ENCODE measurements at places on chromosomes 4 and X.

GRCh38 chrX:46461660-46462191 lies 83.5 kb downstream of the ZNF674 start:
- DNase-seq: no peak

DNA sequence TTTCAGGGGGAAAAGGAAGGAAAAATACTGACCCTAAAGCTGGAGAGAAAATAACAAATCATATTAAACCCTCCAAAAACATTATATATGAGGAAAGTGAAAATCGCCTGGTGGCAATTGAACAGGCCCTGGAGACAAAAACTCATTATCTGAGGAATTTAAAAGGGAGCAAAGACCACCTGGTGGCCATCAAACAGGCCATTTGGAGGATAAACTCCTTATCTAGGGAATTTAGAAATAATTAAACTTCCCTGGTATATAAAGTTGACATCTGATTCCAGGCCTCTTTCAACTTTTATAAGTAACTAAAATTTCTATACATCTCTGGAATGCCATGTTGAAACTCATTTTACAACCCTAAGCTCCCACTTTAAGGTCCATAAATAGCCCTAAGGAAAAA lies 35.2 kb downstream of the CHM start:
- DNase-seq: no peak

GRCh38 chrX:112341598-112341997 lies 259.0 kb upstream of the TRPC5 start:
- no peak for DNase-seq

- DNase-seq: no peak
Measured at GRCh38 chr4:37936889-37937498, 23.2 kb upstream of the PTTG2 start.

DNA sequence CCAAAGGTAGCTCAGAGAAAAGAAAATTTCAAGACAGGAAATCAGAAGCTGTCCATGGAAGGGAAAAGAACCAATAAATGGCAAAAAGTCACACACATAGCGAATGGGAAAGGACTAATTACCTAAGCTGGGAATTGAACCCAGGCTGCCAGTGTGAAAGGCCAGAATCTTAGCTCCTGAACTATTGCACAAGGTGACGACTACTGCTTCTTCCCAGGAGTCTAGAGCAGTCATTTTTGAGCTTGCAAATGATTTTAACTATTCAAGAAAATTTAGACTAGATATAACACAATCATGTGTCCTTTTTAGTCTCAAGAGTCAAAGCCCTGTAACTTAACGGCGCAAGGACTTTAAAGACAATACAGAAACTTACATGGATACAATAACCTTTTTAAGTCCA lies 34.1 kb upstream of the ZNF81 start:
- DNase-seq: no peak

GRCh38 chr4:165199722-165200121 lies 7.6 kb upstream of the KLHL2 start:
- DNase-seq: no peak

GRCh38 chr4:151921386-151921785 lies 160.6 kb upstream of the GATB start:
- no peak for DNase-seq

DNA sequence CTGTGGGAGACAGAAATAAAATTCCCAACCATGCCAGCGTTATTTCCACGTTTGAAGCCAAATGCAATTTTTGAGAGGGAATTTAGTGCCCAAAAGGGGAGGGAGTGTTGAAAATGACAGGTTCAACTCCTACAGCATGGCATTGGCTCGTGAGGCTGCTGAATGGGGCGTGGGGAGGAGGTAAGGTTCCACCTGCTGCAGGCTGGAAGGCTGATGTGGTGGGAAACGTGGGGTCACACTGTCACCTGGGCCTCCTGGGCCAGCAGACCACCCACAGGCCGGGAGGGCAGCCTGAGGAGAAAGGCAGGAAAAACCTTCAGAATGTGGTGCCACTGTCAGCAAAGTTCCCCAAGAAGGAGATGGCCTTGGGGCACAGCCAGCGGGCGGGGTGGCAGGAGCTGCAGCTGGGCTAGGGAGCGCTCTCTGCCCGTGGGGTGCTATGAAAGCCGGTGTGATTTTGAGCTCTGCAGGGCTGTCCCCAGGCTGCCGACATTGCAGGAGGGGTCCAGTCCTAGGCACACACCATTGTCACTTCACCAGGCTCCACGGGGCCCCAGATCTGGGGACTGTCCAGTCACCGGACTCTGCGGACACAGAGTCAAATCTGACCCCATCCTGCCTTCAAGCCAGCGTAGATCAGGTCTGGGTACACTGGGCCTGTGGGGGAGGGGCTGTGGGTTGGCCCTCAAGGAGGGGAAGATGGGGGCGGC lies 19.6 kb downstream of the MSANTD1 start:
- DNase-seq: no peak

- no peak for DNase-seq
Measured at GRCh38 chr4:3290476-3290875, 2.3 kb upstream of the RGS12 start.

DNA sequence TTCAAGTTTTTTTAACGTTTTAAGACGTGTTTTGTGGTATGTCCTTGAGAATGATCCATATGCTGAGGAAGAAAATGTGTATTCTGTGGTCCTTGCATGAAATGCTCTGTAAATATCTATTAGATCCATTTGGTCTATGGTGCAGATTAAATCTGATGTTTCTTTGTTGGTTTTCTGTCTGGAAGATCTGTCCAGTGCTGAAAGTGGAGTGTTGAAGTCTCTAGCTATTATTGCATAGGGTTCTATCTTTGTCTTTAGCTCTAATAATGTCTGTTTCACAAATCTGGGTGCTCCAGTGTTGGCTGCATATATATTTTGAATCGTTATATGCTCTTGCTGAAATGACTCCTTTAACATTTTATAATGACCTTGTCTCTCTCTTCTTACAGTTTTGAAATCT lies 122.5 kb downstream of the RPA4 start:
- no peak for DNase-seq

GRCh38 chrX:103253608-103254007 lies 1.3 kb downstream of the TCEAL8 start:
- no peak for DNase-seq

DNA sequence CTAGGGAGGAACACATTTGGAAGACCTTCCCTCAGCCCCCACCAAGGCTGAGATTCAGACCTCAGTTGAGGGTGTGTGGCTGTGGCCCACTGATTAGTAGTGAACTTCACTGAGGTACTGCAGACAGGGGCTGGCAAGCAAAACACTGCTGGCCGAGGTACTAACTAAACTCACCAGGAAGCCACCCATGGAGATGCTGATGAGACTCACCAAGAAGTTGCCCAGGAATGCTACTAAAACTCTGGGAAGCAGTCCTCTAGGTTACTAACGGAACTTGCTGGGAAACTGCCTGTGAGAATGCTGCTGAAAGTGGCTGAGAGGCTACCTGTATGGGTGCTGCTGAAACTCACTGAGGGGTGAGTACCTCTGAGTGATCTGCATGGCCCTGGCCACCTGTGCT lies 372.4 kb upstream of the RPS6KA3 start:
- DNase-seq: no peak

DNA sequence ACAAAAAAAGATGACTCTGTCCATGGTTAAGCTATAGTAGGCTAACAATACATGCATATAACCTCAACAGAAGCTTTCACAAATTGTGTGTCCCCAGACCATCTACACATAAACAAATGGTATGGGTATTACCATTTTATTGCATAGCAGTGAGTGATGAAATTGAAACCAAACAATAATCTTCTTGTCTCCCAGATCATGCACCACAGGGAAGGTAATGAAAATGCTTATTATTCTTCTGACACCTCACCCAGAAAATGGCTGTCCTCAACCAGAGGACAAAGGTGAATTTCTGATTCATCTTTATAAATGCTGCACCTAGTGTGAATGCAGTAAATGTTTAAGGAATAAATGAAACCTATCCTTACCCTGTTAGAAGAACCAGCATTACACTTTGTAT lies 8.0 kb downstream of the PRSS12 start:
- DNase-seq: no peak

- no peak for DNase-seq
Measured at GRCh38 chr4:122758033-122758432, 25.5 kb downstream of the BBS12 start.

- peak; percentile 64 for DNase-seq
Measured at GRCh38 chrX:49166914-49167739, 4.6 kb downstream of the MAGIX start.

DNA sequence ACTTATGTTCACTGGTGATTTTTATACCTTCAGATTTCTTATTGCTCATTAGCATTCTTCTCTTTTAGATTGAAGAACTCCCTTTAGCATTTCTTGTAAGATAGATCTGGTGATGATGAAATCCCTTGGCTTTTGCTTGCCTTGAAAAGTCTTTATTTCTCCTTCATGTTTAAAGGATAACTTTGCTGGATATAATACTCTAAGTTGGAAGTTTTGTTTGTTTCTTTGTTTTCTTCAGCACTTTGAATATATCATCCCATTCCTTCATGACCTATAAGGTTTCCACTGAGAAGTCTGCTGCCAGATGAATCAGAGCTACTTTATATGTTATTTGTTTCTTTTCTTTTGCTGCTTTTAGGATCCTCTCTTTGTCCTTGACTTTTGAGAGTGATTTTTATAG lies 18.5 kb downstream of the CC2D2A start:
- no peak for DNase-seq

DNA sequence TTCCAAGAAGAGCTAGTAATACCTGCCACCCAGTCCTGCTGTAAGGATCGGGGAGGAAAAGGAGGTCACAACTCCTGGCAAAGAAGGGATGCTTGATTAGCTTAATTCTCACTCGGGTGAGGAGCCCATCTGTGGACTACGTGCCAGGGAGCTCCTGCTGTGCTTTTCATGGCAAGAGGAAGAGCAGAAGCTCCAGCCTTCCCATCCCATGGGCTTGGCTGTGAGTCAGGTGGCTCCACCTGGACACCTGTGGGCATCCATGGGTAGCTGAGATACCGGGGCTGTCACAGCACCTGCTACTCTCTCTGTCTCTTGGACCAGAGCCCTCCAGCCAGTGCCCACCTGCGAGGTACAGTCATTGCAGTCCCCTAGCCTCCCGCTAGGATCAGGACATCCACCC lies 18.0 kb downstream of the CLNK start:
- no peak for DNase-seq

- DNase-seq: no peak
Measured at GRCh38 chr4:95355021-95355420, 193.8 kb downstream of the UNC5C start.

DNA sequence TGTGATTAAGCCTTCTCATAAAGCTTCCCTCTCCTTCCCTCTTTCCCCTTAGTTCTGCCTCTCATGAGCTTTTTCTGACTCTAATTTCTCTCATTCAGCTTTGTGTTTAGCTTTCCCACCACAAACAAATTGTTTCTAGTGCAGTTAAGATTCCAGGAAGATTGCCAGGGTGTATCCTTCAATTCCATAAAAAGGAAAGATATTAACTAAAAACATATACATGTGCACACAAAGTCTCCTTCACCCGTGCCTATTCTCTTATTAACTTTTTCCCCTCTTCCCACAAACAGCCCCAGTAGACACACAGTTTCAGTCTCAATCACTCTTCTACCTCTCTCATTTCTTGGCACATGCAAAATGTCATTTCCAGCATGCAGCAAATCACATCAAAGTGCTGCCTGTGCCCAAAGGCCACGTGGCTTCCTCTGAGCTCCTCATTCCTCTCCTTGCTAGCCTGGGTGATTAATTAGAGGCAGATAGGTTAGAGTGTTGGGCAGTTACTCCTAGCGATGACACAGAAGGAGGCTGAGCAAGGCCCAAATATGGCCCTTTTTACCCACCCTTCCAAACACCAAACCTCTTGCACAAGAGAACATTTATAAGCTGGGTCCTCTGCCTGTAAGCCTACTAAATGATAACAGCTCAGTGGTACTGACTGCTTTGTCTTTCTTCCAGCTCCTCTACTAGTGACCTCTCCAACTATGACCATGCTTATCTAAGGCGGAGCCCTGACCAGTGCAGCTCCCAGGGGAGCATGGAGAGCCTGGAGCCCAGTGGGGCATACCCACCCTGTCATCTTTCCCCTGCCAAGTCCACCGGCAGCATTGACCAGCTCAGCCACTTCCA lies 159.6 kb downstream of the SOWAHB start:
- DNase-seq: no peak

DNA sequence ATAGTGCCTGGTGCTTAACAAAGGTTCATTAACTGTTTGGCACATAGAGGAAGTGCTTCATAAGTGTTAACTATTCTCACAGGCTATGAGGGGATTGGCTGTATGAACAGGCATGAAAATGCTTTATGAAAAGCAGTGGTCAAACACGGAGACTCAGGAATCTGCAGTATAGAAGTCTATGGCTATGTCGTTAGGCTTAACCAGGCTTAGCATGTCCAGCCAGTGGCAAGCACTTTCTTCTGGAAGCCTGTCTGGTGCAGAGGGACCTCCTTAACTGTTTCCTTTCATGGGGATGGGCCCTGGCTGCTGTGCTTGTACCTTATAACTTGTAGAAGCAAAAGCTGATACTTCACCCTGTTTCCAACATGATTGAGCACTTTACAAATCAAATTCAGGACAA lies 78.4 kb downstream of the PPEF2 start:
- DNase-seq: no peak

GRCh38 chr4:7506119-7506518 lies 71.4 kb upstream of the PSAPL1 start:
- no peak for DNase-seq
